ENCODE measurements at places on chromosomes 11 and 22.

- DNase-seq = no peak
These were observed at the start of gene RAC2 for GRCh38 chr22:37244114-37244921. Gene RAC2 (minus strand): TSS chr22:37244269. CDS start chr22:37244148, 121 bp downstream.

- DNase-seq = peak; percentile 38
These were observed 50.7 kb downstream of the TP53I11 start for GRCh38 chr11:44899959-44900358.

GRCh38 chr22:20725987-20726558 is 47.8 kb upstream of the SERPIND1 start:
- peak; percentile 4 for DNase-seq

GRCh38 chr11:86577644-86578636 is 94.5 kb downstream of the ME3 start:
- peak; percentile 38 for DNase-seq

DNA sequence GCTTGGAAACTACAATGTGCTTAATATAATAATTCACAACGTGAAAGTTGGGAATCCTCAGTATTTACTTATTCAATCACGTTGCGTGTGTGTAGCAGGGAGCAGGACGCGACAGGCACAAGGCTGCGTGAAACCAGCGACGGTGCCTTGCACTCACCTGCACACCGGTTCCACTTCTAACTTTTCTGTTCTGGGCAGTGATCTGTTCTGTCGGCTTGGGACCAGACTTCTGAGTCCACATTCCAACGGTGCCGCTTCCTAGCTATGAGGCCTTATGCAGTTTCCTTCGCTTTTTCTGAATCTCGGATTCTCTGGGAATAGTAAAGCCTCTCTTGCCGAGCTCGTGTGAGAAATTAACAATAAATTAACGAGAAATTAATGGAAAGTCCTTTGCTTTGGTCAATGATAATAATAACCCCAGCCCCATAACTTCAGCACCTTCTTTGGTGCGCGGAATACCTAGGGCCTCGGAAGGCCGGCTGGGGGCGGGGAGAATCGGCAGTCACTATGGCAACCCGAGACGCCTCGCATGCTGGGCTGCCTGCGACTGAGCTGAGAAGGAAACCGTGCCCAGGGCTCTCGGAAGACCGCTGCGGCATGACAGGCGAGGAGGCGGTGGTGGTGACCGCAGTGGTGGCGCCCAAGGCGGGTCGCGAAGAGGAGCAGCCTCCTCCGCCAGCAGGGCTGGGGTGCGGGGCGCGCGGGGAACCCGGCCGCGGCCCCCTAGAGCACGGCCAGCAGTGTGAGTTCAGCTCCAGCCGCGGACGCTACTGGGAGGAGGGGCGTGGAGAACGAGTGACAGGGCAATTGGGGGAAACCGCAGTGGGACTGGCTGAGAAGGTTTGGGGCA is at the start of gene C11orf97:
TSS of gene C11orf97 (plus strand) at position 530 of the 850 bp plus-strand sequence. CDS start at position 598, 68 bp downstream.
- no peak for DNase-seq

- DNase-seq = no peak
These were observed 13.8 kb upstream of the KAT5 start for GRCh38 chr11:65698205-65698604.

DNA sequence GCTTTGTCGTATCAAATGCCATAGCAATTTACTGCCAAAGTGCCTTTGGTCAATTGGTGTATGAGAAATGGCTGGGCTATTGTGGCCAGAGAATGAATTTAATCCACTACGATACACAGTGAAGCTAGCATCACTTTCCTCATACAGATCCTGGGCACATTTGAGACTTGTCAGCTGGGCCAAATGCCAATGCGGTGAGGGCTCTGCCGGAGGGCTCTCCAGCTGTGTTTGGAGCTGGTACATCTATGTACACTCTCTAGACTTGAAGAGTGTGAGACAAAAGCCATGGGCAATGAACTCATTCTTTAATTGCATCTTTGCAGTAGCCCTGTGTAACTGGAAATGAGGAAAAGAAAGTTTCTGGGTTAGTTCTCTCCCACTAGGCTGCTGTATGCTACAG is 1052.9 kb downstream of the NTM start:
- DNase-seq = no peak

DNA sequence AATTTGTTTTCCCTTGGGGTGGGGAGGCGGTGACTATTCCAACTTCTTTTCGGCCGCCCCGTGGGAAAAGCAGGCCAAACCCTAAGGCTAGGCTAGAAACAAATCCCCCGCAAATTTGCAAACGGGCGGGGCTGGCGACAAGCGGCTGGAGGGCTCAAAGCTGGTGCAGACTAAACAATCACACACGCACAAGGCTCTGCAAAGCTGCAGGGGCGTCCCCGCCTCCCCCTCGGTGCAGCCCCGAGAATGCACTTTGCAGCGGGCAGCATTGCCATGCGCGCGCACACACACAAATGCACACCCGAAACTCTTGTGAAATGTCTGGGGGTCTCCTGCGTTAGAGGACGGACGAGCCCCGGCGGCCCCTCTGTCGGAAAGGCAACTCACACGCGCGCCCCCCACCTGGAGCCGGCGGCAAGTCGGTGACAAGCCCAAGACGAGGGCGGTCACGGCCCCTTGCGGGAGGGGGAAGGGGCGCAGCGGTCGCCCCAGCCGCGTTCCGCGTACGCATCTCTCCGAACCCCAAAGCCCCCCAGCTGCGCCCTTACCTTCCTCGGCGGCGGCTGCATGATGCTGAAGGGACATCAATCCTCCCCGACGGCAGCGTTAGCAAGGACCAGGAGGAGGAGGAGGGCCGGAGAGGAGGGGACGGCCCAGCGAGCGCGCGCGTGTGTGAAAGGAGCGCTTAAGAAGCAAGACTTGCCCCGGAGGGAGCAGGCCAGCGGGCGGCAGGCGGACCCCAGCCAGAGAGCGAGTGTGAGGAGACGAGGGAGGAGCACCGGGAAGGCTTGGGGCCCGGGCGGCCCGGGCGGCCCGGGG is 600 bp downstream of the FCHSD2 start:
- no peak for DNase-seq

DNA sequence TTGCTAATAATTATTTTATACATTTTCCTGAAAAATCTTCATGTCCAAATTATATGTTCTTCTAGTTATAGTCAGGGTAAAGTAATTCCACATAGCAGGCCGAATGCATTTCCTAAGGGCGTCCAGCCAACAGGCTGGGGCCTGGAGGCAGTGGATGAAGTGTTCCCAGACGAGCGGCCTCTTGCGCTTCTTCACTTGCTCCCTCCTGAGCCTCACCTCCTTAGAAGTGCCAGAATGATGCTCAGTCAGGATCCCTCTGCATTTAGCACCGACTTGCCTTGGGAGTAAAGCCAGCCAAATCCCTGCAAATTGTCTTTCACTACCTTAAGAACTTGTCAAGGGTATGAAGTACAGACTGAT is 1.5 kb downstream of the OLFML1 start:
- no peak for DNase-seq

DNA sequence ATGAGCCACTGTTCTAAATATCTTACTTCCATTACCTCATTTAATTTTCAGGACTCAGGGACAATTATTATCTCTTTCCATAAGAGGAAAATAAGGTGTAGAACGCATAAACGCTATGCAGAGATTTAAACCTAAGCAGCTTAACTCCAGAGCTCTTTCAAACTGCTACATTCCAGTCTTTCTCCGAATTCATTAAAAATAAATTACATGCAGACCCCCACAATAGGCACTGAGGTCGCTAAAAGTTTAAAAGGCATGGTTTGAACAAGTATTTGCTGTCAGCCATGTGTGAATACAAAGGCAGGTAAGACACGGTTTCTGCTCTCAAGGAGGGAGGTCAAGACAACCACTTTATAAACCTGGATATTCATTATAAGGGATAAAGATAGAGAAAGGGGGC is 983 bp downstream of the NARS2 start:
- DNase-seq = no peak

DNA sequence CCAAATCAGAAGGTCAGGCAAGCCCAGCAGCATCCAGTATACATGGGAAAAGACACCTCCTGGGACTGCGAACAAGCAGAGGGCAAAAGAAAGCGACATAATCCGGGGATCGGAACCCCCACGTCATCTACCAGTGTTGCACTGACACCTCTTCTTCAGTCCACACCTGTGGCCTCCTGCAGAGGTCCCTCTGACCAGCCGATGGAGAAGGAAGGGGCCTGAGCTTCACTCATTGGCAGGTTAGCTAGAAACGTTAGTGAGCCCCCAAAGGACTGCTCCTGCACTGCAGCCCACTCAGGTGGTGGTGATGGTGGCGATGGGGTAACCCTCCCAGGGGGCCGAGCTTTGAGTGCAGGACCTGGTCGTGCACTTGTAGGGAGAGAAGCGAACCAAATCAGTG is 22.1 kb downstream of the ASCL2 start:
- DNase-seq = no peak
